ENCODE measurements at places on chromosomes 16 and 17. TPM values are rescaled to one million over a fixed set of nuclear protein-coding genes. Genes with fewer than 3 reads are reported as not detected.

PRCD gene
- not detected for total RNA-seq

DNAAF8 gene
- total RNA-seq: 1.3 TPM

TERB1 gene
- not detected for total RNA-seq

CTRB1 gene
- total RNA-seq: not detected

OR1D2 gene
- total RNA-seq: not detected

IL17C gene
- not detected for total RNA-seq

PABPN1L gene
- not detected for total RNA-seq

SLC47A2 gene
- total RNA-seq: 0.14 TPM

UTS2R gene
- not detected for total RNA-seq

ZNF598 gene
- total RNA-seq: 34.2 TPM

VASN gene
- 3.7 TPM for total RNA-seq

TSPAN10 gene
- 4.3 TPM for total RNA-seq

GABARAP gene
- 813 TPM for total RNA-seq

KRTAP4-4 gene
- not detected for total RNA-seq

FDXR gene
- 70.0 TPM for total RNA-seq

HAS3 gene
- 41.0 TPM for total RNA-seq

LAT gene
- 5.5 TPM for total RNA-seq

DNAH9 gene
- total RNA-seq: not detected

ASIC2 gene
- total RNA-seq: 2.0 TPM

WNT3 gene
- total RNA-seq: 4.3 TPM

HEATR9 gene
- total RNA-seq: not detected

SLFN12 gene
- total RNA-seq: not detected

HIC1 gene
- 2.0 TPM for total RNA-seq

CCL4 gene
- total RNA-seq: not detected

KRTAP4-3 gene
- total RNA-seq: not detected

CCL5 gene
- total RNA-seq: 2.1 TPM

HSF5 gene
- not detected for total RNA-seq

TMEM238L gene
- total RNA-seq: not detected

ABCC3 gene
- total RNA-seq: 97.9 TPM

TPSG1 gene
- total RNA-seq: not detected

CCDC144A gene
- 1.3 TPM for total RNA-seq

ITGAD gene
- total RNA-seq: not detected

PLCD3 gene
- 181 TPM for total RNA-seq

PYDC1 gene
- total RNA-seq: not detected

TBC1D3H gene
- total RNA-seq: not detected

CYGB gene
- total RNA-seq: 1.4 TPM

BCL6B gene
- not detected for total RNA-seq

UBE2G1 gene
- 67.9 TPM for total RNA-seq

RDM1 gene
- 3.7 TPM for total RNA-seq

CDH5 gene
- 0.15 TPM for total RNA-seq

Measured in A549 treated with ZK216348 at 1 μM for 4 hours (cell line).